Stimulated activated CD4-positive, alpha-beta T cell treated with anti-CD3 and anti-CD28 coated beads, Interleukin-1b, Interleukin-23, amount 100 ng/mL, for 24 hours (primary cell): ENCODE measurements at places on chromosomes 16 and 17.

DNA sequence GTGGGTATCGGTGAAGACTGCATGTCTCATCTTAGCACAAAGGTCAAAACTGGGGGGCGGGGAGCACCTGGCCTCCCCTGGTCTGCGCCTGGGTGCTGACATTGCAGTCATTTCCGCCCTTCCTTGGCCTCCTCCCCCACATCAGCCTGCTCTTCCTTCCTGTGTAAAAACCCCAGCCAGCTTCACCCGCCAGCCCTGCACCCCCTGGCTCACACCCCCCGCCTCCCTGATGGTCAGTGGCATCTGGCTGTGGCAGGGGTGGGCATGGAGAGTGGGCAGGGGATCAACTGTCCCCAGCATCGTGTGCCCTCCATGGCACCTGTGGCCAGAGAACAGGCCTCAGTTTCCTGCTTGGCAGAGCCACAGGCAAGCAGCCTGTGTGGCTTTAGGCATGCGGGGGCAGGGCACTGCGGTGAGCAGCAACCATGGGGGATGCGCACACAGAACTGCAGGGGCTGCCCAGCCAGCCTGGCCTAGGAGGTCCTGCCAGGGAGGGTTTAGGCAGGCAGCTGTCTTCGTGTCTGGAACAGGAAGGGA lies 26.5 kb upstream of the LASP1NB start:
- DNase-seq = peak; percentile 78

- DNase-seq = no peak
These were observed 131.4 kb downstream of the CA10 start for GRCh38 chr17:52027081-52027480.

DNA sequence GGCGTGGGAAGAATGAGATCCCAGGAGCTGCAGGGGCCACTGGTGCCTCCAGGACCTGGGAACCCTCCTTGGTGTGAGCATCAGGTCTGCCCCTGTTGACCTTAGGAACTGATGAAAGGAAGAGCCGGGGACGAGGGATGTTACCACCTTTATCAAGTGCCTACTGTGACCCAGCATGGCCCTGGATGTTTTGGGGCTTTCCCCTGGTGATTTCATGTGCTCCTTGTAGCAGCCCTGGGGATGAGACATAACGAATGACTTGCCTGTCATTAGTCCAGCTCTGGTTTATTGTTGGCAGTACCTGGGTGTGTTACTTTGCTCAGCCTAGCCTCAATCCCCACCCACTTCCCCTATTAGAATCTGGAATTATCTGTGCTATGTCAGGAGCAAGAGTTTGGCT lies 39.9 kb downstream of the WSCD1 start:
- DNase-seq = no peak

- DNase-seq = no peak
These were observed 48.6 kb downstream of the GAS7 start for GRCh38 chr17:10149573-10150399.

- DNase-seq = no peak
These were observed 17.7 kb downstream of the HOXB1 start for GRCh38 chr17:48513097-48513496.
